ENCODE measurements at places on chromosomes 2 and 18. TPM values are rescaled to one million over a fixed set of nuclear protein-coding genes. Genes with fewer than 3 reads are reported as not detected.

- DNase-seq: no peak
Observed at GRCh38 chr18:28574175-28574574, 397.2 kb upstream of the CDH2 start.

DNA sequence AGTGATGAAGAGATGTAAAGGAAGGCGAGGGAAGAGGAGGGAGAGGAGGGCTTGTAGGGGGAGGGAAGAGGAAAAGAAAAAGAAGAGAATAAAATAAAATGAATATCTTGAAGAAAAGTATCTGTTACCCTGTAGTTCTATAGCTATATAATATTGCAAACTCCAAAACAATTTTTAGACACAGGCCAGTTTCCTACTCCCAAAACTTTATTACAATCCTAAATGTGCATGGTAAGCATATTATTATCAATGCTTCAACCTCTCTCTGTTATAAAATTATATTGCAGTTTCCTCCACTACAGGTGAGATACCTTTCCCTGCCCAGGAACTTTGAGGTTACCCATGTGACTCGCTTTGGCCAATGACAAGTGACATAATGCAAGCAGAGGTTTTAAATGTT lies 1351.6 kb upstream of the NRXN1 start:
- no peak for DNase-seq

The GLS gene
- total RNA-seq: 66.4 TPM

DNA sequence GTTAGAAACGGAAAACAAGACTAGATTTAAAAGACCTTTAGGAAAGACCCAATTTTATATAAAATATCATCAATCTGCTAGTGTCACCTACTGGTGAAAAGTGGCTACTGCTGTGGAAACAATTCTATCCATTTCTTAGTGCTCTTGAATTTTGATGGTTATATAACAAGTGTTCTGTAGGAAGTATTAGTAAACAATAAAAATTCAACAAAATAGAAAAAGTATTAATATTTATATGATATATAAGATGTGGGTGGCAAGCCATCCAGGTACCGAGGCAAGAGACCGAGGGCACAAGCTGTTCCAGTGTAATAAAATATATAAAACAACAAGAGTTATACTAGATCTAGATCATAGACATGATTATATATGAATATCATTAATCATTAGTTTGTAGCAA lies 6.2 kb upstream of the TMEM87B start:
- DNase-seq: peak; percentile 68

GRCh38 chr2:108215794-108216211 lies 24.0 kb upstream of the SULT1C3 start:
- peak; percentile 49 for DNase-seq

GRCh38 chr2:226439337-226439736 lies 360.3 kb downstream of the IRS1 start:
- DNase-seq: no peak

DNA sequence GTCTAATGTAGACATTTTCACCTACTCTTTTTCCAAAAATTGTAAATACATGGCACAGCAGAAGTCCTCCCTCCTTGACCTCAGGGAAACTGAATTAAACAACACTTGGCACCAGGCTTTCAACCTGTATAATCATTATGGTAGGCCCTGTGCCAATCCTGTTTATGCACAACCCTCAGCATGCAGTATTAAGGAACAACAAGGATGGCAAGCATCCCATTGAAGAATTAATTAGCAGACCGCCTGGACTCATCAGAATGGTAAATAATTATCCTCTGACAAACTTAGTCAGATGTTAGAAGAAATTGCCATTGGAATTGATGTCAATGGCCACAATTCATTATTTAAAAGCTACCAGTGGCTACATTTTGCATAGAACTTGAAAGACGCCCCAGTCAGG lies 66.3 kb upstream of the GALNT5 start:
- DNase-seq: no peak

The C2orf15 gene
- total RNA-seq: 16.9 TPM

The ANKRD39 gene
- total RNA-seq: 19.0 TPM

GRCh38 chr18:25144820-25145219 lies 207.1 kb downstream of the ZNF521 start:
- DNase-seq: no peak

DNA sequence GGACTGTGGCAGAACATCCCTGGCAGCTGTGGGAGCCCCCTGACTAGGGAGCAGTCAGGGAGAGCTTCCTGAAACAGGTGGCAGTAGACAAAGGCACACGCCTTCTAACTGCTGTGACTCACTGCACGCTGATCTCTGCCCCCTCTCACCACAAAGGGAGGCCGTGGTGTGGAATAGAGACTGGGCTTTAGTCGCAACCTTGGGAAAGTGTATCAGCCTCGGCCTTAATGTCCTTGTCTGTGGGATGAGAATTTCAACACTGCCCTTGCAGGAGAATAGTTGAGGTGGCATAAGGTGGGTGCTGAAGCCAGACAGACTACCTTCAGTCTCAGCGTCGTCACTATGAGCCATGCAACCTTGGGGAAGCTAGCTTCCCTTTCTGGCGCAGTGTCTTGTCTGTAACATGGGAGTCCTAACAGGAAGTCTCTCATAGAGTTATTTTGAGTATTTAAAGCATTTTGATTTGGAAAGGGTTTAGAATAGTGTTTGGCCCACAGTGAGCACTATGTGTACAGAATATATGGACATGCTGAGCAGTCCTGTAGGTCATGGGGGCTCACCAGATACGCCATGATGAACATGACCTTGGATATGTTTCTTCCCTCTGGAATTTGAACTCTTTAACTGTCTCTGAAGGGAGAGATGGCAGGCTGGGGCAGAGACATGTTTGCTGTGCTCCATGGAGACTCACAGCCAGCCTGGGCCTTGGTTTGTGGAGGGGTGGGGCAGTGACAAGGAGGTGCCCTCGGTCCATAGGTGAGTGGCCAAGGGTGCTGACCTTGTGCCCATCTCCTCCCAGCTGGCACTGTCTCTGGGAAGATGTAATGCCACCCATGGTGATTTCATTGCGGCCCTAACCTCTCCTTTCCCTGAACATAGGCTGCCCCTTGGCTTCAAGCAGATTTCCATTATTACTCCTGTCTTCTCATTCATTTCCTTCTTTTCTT lies 29.5 kb upstream of the SMAD7 start:
- DNase-seq: no peak

The LANCL1 gene
- total RNA-seq: 33.4 TPM

- DNase-seq: no peak
Observed at GRCh38 chr2:67825476-67825875, 237.3 kb downstream of the C1D start.

The SIX3 gene
- 1.4 TPM for total RNA-seq

DNA sequence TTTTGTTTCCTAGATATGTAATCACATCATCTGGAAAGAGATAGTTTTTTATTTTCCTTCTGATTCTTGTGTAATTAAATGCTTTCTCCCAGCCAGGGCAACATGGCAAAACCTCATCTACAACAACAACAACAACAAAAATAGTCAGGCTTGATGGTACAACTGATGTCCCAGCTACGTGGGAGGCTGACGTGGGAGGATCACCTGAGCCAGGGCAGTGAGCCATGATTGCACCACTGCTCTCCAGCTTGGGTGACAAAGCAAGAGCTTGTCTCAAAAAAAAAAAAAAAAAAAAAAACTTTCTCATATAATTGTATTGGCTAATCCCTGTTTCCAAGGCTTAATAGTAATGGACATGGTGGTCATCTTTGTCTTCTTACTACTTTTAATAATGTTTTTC lies 26.4 kb upstream of the PGAP1 start:
- DNase-seq: no peak

DNA sequence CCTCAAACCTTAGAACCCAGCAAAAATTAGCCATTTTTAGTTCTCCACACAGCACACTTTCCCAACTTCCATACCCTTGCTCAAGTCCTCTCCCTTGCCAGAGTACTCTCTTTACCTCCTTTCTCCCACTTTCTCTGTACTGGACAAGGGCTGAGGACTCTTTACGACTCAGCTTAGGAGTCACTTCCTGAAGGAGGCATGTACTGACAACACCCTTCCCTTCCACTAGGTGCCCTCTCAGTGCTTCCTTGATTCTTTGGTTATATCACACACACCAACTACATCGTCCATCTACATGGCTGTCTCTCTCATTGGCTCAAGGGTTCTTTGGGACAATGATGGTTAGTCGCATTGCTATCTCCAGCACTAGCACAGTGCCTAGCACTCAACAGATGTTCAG lies 5.2 kb upstream of the C18orf63 start:
- no peak for DNase-seq

GRCh38 chr2:186887107-186888090 lies 38.4 kb upstream of the ZSWIM2 start:
- no peak for DNase-seq

DNA sequence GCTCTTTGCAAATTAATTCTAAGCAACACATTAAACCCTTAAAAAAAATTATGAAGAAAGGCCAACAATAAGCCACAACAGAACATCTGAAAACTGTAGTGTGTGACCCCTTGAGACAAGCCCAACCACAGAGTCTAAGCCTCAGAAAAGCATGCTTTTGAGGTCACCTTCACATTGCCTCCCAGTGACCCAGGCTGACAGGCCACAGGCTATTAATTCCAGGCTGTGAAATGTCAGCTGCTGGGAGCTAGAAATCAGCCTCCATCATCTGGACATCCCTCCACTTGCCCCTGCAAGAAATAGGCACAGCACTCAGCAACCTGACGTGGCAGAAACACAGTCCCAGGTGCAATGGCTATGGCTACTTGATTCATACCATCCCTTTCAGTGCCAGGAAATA lies 179.4 kb upstream of the ZFP36L2 start:
- no peak for DNase-seq

The DYSF gene
- 10.6 TPM for total RNA-seq

GRCh38 chr2:8876628-8877027 lies 39.2 kb upstream of the KIDINS220 start:
- no peak for DNase-seq

The C2orf78 gene
- total RNA-seq: not detected

The GPR155 gene
- 0.18 TPM for total RNA-seq

The ACKR3 gene
- 19.6 TPM for total RNA-seq

DNA sequence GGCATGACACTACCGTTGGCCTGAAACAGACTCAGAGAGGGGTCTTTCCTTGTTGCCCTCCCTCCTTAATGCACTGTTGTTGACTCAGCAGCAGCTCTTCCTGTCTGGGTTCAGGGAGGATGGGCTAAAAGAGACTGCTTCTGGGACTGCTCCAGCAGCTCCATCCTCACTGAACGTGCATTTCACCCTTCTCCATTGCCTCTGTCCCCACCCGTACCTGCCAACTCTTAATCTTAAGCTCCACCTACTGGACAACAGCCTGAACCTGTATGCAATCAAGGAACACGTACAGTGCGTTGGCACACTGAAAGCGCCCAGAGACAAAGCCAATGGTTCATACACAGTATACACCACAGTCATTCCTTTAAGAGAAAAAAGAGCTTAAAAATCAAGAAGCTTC lies 230.8 kb upstream of the RAB6C start:
- no peak for DNase-seq

The C2orf80 gene
- total RNA-seq: not detected

- DNase-seq: peak; percentile 37
Observed at GRCh38 chr2:215796140-215796855, 217.1 kb downstream of the MREG start.

GRCh38 chr2:11876889-11877288 lies 130.5 kb downstream of the LPIN1 start:
- no peak for DNase-seq

GRCh38 chr2:88128654-88129312 lies 921 bp upstream of the FABP1 start:
- DNase-seq: no peak

The FOXI3 gene
- not detected for total RNA-seq

DNA sequence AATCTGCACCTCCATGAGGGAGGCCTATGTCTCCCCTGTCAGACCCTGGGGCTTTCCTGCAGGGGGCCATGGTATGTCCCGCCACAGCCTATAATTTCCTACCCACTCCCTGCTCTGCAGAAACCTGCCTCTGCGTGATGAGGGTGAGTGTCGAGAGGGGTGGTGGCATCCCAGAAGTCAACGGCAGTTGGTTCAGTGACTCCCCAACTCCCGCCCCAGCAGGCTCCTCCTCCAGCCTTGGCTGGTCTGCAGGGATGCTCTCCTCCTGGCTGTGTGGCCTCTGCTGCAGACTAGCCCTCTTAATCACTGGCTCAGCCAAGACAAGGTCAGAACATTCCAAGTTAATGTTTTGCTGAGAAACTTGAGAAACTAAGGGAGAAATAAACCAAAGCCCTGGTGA lies 13.3 kb downstream of the CELF4 start:
- DNase-seq: no peak

The MAPK4 gene
- total RNA-seq: not detected

DNA sequence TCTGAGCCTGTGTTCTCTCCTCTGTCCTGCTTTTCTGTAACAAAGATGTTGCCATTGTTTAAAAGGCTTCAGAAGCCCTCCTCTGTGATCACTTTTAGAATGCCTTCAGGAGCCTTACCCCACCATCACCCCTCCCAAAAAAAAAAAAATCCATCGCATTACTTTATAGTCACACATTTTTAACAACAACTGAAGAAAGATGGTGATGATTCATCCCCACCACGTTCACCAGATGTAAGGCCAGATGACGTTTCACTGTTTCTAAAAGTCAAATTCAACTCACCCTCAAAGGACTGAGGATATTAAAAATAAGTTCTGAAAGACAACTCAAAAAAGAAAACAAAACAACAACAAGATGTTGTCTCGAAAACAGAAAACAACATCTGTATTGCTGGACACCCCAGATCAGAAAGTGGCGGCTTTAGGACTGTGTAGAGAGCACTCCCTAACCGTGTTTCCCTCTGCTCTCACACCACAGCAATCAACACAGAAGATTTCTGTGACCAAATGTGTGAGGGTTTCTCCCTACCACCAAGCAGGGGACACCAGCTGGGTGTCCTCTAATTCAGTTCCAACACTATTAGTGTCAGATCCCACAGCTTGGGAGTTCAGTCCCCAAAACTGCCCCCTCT lies 61.9 kb upstream of the CREB1 start:
- DNase-seq: no peak

The PSTPIP2 gene
- total RNA-seq: not detected

- DNase-seq: peak; percentile 44
Observed at GRCh38 chr2:108853421-108853820, 66.8 kb downstream of the CCDC138 start.

DNA sequence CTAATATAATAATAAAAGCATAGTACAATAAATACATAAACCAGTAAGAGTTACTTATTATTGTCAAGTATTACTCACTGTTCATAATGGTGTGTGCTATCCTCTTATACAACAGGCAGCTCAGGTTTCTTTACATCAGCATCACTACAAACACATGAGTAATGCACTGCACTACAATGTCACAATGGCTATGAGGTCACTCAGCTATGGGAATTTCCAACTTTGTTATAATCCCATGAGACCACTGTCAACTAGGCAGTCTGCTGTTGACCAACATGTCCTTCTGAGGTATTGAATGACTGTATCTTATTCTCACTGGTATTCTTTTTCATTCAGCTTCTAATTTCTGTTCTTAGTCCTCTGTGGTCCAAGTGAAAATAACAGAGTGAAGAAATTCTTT lies 250.4 kb upstream of the DSEL start:
- DNase-seq: peak; percentile 56

GRCh38 chr18:42264497-42264896 lies 309.5 kb downstream of the PIK3C3 start:
- DNase-seq: no peak

The SCN2A gene
- total RNA-seq: not detected
